ENCODE measurements at places on chromosomes 16 and 17.

DNA sequence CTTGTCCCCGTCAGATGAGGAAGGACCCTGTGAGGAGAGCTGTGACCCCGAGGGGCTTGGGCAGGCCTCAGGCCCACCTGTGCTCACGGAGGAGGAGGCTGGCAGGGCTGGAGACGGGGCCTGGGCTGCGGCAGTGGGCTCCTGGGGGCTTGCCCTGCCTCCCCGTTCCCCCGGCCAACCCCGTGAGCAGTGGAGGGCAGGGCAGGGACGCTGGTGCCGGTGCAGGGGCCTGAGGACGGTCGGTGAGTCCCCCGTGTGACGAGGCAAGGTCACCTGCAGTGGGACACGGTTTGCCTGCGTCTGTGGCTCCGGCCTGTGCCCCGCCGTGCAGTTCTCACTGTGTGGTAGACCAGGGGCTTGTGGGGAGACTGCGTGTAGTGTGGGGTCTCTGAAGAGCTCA lies 8.3 kb upstream of the RHOT2 start:
- DNase-seq, result no peak

DNA sequence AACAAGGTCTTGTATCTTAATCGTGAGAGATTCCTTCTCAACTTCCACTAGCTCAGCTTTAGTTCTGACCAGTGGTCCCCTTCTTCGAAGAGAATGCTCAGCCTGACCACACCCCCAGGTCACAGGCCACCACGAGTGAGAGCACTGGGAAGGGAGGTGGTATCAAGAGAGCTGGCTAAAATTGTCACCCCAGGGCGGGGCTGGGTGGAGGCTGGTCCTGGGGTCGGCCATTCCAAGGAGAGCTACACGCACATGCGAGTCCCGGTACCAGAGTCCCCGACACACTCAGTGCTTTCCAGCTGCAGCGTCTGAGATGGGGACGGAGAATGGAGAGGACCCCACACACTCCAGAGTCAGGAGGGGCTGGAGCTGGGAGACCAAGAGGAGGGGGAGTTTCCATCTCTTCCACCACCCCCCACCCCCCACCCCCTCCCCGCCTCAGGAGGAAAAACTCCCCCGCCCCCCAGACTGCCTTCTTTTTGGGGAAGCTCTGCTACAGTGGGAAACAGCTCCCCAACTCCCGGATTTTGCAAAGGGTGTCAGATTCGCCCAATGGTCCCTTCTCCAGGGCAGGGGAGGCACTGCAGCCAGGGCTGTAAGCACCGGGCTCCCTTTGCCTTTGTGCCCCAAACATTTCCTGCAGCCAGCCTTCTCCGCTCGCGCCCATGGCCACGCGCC lies 1.6 kb downstream of the C1QL1 start:
- DNase-seq, result no peak

DNA sequence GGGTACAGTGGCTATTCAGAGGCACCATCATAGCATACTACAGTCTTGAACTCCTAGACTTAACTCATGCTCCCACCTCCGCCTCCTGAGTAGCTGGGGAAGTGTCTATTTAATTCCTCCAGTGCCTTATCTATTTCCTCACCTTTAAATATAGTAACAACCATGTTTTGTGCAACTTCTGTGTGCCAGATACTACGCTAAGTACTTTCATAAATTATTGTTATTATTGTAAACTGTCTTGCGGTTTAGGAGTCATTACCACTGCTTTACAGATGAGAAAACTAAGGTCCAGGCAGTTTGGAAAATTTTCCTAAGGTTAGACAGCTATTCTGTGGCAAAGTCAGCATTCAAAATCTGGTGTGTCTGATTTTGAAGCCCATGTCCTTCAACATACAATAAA lies 359.1 kb upstream of the XYLT1 start:
- no peak for DNase-seq

- DNase-seq, result no peak
Observed at GRCh38 chr16:20946015-20946629, 45.6 kb downstream of the LYRM1 start.

- DNase-seq, result no peak
Observed at GRCh38 chr16:24344784-24345183, 88.6 kb downstream of the CACNG3 start.

DNA sequence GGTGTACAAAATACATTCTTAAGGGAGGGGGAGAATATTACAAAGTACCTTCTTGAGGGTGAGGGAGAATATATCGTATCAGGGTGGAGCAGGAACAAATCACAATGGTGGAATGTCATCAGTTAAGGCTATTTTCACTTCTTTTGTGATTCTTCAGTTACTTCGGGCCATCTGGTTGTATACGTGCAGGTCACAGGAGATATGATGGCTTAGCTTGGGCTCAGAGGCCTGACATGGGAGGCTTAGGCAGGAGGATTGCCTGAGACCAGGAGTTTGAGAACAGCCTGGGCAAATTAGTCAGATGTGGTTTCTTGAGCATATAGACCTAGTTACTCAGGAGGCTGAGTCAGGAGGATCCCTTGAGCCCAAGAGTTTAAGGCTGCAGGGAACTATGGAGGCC lies 13.1 kb downstream of the ODAD4 start:
- DNase-seq, result no peak

- no peak for DNase-seq
Observed at GRCh38 chr16:79077346-79077745, 523.2 kb downstream of the MAF start.

DNA sequence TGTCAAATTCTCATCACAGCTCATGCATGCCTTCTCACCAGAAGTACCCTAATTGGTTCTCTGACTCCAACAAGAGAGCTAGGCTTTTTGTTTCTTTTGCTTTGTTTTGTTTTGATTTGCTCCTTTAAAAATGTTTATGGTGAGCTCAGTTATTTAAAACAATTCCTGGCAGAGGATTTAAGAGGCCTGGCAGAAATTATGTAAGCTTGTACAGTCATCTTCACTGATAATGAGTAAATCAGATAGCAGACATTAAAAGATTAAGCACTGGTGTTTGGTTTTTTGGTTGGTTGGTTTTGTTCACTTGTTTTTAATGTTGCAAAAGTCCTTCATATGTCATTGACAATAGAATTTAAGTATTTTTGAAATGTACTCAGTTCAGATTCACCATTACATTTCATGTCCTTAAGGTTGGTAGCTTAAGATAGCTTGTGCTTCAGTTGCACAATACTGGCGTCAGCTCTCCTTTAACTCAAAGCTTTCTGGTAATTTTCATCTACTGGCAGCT lies 378.9 kb downstream of the CDH13 start:
- DNase-seq, result no peak

DNA sequence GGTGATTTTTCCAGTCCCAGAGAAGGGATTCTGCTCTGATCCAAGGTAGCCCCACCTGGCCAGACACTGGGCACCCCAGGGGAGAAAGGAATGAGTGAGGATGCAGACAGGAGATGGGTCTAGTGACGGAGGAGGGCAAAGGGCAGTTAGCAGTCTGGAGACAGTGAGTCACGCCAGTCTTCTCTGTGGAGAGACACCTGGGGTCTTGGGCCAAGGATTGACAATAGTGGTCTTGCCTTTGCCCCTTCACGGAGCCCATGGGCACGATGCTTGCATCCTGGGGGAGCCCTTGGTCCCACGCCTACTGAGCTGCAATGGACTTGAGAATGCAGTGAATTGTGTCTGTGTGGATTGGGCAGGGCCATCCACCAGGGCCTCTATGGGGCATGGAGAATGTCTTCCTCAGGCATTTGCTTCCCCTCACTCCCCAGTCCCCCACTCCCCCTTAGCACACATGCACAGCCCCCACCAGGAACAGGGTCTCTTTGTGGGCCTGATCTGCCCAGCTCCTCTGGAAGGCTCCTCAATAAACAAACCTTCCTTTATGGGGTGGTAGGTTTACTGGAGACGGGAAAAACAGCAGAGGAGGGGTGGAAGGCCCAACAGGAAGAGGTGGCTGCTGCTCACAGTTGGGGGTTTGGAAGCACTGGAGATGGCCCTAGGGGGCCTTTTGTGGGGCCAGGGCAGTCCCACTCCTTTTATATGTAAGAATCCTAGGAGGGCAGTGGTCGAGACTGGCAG lies 1.4 kb downstream of the CHAD start:
- no peak for DNase-seq

DNA sequence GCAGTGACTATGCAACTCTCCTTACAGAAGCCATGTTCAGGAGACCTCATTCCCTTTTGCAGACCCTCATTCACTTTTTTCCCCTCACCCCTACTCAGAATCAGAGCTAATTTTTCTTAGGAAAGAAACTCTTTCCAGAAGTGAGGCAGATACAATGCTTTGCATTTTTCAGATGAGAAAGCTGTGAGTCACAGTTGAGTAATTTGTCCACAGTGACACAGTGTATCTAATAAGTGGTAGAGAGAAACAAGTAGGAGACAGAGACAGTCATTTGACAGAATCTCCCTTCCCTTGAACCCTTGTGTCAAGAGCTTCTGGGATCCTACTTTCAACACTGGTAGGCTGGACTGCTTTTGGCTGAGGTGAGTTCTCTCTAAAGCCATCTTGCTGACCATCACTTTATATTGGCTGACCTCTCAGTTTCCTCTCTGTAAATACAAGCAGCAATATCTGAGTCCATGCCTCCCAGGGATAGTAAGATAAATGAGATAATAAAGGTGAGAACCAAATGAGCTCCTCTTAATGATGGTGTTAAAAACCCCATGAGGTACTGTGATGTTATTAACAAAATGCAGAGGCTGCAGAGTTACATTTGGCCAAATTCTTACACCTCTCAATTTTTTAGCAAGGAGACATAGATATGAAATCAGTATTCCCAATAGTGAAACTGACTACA lies 130.8 kb downstream of the CA10 start:
- no peak for DNase-seq

DNA sequence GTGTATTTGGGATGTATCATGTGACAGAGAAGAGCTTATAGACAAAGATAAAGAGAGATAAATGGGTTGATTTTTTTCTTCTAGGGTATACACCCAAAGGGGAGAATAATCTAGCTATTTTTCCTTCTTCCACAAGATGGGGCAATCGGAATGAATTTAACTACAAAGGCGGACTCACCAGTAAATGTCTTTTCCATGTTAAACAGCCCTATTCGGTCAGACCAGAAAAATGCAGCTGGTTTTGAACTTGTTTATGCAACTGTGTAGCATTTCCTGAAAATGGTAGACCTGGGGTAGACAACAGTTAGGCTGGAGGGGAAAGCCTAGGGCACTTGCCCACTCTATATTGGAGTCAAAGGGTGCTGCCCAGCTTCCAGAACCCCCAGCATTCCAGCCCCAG lies 477.1 kb downstream of the TOX3 start:
- no peak for DNase-seq

GRCh38 chr17:43469145-43469544 lies 14.6 kb upstream of the DHX8 start:
- peak; percentile 72 for DNase-seq

GRCh38 chr16:87334651-87335624 lies 17.7 kb upstream of the C16orf95 start:
- DNase-seq, result no peak

DNA sequence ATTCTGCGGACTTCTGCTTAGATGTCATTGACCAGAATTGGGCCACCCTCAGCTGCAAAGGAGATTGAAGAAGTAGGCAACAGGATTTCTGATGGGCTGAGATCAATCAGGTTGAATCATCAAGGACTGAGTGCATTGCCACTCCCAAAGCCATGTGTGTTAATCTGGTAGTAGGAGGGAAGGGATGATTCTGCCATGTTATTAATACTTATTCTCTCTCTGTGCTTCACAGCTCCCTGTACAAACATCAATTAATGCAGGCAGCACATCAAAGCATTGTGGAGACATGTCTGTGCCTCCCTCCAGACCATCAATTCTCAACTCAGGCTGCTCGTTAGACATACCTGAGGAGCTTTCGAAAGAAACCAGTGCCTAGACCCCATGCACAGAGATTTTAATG lies 11.6 kb downstream of the LRRC3C start:
- no peak for DNase-seq

All from AG09309 (cell line).